ENCODE measurements at places on chromosomes 1 and 21.

GRCh38 chr1:236518322-236518721 is 5.5 kb upstream of the LGALS8 start:
- no peak for DNase-seq

GRCh38 chr1:204295671-204296070 is 64.1 kb downstream of the PLEKHA6 start:
- no peak for DNase-seq

DNA sequence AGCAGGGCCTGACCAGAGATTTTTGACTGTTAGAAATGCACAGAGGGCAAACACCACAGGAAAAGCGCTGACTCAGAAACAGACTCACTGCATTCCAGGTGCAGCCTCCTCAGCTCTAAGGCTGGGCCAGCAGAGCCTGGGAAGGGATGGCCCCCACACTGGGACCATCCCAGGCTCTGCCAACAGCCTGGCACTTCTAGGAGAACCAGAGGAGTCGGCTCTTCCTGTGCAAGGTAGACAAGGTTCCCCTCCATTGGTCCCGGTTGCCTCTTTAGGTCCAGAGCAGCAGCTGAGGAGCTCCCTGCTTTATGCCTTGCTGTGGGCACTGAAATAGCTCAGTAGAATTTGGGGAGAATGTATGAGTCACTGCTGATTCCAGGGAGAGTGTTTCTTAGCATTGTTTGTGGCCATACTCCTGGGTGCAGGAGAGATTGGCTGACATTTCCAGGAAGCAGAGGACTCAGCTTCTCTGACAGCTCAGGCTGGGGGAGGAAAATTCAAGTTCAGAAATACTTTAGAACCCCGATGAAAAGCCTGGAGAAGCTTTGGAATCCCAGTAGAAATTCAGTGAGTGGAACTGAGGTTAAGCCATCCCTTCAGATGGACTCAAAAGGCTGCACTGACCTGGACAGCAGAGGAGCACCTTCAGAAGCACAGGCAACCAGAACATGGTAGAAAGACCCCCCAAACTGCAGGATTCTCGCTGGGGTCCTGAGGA is 19.7 kb downstream of the PRAMEF1 start:
- DNase-seq: no peak

GRCh38 chr1:2523891-2524609 is 2.3 kb downstream of the PANK4 start:
- no peak for DNase-seq

GRCh38 chr1:248404024-248404423 is 1.2 kb downstream of the OR2T1 start:
- DNase-seq: no peak
